Activated naive CD4-positive, alpha-beta T cell treated with anti-CD3 and anti-CD28 coated beads, Interleukin-2, amount 50 U/mL, for 16 hours (primary cell): ENCODE measurements at places on chromosomes 6 and 20.

- DNase-seq, result no peak
Observed at GRCh38 chr6:119121367-119121766, 42.9 kb upstream of the FAM184A start.

GRCh38 chr6:105624021-105624420 lies 221.1 kb upstream of the PREP start:
- no peak for DNase-seq

DNA sequence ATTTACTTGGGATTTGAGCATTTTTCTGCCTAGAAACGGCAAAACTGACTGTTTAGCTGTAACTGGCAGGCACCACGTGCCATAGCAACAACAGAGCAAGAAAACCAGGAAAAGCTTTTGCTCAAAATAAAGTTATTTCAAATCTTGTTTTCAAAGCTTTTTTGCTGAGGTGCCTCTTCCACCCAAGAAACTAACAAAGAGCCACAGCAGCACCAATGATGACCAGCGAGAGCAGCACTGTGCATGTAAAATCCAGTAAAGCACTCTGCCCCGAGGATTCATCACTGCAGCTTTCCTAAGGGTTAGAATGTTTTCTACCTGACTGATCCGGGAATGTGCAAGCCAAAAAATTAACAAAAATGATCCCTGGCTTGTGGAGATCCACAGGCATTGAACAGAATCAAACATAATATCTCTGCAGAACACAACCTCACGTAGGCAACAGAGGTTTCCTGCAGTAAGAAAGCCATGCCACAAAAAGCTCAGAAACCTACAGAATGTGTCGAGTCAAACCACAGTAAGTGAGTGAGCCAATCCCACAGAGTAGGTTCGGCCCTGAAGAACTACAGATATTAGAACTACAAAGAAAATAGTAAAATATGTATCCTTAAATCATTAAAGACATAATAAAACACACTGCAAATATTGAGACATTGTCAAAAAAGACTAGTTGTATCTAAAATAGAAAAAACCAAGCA lies 7.4 kb upstream of the ULBP3 start:
- DNase-seq, result no peak

DNA sequence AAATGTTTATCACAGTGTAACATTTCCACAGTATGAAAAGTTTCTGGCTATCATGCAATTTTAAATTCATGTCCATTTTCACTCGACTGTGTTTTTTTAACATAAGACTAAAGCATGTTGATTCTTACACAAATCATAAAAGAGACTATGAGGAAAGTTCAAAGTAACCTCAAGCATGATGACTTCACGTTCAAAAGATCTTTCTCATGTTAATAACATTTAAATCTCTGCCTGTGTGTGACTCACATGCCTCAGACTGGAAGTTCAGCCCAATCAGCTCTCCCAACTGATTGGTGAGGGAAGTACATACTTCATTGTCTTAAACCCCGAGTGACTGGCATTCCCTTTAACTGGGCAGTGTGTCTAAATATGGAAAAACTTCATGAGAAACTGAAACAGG lies 37.4 kb downstream of the ATXN1 start:
- DNase-seq, result no peak

DNA sequence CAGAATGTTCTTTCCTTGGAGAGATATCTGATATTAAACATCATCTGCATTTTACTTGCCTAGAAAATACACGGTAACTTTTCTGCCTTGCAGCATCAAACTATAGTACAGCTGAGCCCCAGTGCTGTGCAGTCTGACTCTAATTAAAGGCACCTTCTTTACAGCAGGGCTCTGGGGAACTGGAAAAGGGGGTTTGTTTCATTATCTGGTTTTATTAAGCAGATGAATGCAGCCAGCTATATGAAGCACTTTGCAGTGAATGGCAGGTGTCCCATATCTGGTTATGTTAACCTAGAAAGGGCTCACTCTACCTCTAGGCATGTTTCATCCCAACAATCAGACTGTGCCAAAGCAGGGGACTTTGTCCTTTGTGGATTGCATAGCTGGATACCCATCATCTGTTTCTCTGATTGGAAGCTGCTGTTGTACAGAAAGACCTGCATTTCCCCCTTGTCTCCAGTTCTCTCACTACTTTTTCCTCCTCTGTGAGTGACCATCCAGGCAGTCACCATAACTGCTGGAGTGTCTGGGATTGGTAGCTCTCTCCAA lies 39.6 kb upstream of the CMTR1 start:
- DNase-seq, result no peak

DNA sequence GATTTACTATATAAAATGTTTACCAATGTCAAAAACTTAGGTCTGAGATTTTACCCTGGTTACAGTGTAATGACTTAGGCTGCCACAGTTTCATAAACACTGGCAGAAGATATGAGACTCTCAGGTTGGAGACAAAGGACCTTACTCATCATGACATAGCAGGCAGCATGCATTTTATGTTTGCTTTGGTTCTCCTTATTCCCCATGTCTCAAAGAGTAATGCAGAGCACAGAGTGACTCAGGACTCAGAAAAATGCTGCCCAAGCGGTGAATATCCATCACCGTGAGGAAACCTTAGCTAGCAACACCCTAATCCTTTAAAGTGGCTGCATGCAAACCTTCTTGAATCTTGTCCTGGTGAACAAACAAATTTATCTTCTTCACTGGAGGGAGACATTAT lies 112.1 kb upstream of the EYS start:
- no peak for DNase-seq

- DNase-seq, result no peak
Observed at GRCh38 chr6:89468998-89469397, 36.0 kb downstream of the ANKRD6 start.

DNA sequence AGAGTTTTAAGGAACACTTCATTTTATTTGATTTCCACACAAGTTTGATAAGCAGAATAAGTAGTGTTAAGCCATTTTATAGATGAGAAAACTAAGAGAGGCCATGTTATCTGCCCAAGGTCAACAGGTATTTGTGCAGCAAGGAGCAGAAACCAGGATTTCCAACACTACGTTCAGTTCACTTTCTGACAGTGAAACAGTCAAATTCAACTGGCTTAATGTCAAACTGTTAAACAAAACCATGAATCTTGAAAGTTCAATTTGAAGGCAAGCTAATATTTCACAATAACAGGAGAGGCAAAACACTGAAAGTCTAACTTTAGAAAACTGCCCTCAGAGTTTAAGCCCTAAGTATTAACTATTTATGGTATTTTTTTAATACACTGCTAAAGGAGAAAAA lies 32.6 kb downstream of the DTNBP1 start:
- no peak for DNase-seq

GRCh38 chr20:2742934-2743559 lies 50.5 kb downstream of the EBF4 start:
- DNase-seq, result peak; percentile 74

DNA sequence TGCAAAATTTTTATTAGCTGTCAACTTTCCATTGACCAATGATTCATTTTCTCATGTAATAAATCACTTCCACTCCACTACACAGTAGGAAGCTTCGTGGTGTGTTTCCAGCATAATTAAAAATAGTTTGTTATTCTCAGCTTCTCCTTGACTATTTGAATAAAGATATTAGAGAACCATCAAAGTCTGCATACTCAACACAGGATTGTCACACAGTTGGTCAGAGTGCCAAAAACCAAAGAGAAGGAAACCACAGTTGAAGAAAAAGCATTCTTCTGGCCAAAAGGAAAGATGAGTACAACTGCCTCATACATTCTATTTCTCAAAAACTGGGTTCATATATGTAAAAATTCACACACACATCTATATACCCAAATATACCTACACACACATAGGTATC lies 455.1 kb upstream of the HSF2 start:
- no peak for DNase-seq

DNA sequence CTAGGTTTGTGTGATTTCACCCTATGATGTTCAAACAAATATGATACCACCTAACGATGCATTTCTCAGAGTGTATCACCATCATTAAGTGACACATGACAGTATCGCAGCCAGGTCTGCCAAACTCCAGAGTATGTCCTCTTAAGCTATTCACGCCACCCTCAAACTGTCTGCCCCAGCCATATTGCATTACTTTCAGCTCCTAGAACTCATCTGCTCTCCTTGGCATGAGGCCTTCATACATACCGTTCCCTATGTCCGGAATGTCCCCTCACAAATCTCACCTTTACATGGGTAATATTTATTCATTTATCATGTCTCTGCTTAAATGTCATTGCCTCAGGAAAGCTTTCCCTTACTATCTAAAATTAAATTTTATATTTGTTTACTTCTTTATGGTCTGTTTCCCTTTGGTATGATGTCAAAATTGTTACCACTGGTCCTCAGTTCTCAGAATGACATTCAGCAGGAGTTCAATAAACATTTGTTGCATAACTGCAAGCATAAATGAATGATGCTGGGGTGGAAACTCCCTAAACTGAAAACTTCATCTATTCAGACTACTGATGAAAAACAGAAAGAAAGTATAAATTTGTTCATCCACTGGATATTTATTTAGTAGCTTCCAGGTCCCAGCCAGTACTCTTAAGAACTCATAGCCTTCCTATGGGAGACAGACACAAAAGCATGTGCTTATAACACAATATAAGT lies 3.2 kb downstream of the SESN1 start:
- DNase-seq, result no peak

DNA sequence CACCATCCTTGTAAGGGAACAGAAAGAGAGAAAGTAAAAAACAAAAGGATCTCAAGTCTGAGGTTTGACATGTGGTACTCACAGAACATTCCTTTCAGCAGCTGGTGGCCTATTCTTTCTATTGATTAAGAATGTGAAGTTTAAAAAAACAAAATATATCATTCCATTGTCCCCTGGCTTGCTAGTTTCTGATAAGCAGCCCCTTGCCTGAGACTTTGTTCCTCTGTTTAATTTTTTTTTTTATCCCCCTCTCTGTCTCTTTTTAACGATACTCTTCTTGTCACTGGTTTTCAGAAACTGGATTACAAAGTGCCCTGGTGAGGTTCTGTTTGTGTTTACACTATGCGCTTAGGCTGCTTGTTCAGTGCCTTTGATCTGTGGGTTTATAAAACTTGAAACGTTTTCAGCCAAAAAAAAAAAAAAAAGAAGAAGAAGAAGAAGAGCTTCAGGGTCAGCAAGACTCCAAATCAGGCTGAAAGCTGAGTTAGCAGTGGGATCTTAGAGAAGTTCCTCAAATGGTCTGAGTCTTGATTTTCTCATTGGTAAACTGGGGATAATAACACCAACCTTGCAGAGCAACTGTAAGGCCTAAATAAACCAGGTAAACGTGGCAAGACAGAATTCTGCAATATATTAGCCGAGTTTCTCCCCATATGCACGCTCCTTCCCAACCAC lies 45.1 kb upstream of the SLC22A23 start:
- DNase-seq, result no peak

GRCh38 chr6:117391874-117392583 lies 33.7 kb downstream of the ROS1 start:
- DNase-seq, result no peak

GRCh38 chr20:3165473-3166337 lies 6.0 kb upstream of the FASTKD5 start:
- DNase-seq, result no peak

DNA sequence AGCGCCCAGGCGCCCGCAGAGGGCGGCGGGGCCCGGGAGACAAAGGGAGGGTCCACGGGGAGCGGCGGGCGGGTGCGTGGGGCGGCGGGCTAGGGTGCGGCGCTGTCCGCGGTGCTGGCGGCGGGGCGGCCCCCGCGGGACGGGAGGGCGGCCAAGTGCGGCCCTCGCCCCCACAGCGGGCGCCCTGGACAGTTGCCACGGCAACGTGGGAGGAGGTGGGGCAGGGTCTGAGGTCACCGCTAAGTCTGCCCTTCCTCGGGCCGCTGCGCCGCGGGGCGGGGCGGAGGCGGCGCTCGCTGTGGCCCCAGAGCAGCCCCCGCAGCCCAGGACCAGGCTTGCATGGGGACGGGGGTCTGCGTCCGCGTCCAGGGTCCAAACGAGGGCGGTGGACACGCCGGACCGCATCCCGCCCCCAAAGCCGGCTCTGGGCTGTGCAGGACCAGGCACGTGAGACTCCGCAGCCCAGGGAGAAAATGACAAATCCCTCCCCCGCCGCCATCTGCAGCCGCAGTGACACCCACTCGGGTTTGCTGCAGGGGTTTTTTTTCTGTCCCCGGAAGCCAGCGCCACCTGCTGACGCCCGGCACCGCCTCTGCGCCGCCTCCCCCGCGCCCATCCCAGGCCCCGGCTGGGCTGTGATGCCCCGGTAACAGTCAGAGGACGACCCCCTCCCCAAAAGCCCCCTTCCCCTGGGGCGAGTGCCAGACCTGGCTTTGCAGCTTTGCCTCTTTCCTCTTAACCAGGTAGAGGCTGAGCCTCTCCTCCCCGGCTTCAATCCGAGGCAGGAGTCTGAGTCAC lies 36.8 kb downstream of the YTHDF1 start:
- peak; percentile 76 for DNase-seq

DNA sequence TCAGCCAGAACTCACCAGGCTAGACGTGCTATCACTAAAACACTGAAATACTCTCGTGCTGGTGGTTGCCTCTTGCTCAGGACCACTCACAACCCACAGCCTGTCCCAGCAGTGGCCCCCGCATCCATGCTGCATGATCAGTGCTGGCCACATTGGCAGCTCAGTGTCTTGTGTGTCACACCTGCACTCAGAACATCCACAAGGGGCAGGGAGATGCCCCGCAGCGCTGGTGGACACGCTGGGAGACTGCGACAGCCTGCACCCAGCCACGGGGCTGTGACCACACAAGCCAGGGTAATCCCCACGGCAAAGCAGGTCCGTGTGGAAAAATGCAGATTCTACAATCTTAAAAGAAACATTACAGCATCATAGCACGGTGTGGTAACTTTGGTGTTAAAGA lies 23.9 kb upstream of the APMAP start:
- DNase-seq, result no peak

DNA sequence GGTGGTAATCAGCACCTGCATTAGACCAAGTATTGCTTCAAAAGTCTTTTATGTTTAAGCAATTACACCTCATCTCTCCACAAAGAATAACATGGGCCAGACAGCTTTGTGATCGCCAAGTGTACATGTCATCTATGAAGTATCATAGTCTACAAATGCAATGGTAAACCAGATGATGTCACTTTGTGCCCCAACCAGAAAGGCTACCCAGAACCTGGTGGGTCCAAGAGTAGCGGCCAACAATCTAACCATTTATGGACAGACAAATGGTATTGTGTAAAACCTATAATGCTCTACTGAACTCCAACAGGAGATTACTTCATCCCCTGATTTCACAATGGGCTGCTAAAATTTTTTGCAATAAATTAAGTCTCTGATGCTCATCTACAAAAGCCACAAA lies 295.9 kb downstream of the GMDS start:
- no peak for DNase-seq

GRCh38 chr6:4017834-4018170 lies 61.1 kb downstream of the FAM217A start:
- no peak for DNase-seq
